ENCODE measurements at places on chromosomes 13 and 19.
A peak's percentile ranks its signal among the peaks of the same experiment; 100 is the strongest.

GRCh38 chr13:111912991-111913760 is 153.8 kb upstream of the SOX1 start:
- no peak for DNase-seq

- DNase-seq: no peak
Observed at GRCh38 chr19:6026390-6027227, 48.7 kb upstream of the RANBP3 start.

- DNase-seq: no peak
Observed at GRCh38 chr19:39941151-39941550, 6.7 kb upstream of the FCGBP start.

GRCh38 chr19:3132971-3133792 is 2.7 kb upstream of the GNA15 start:
- DNase-seq: peak; percentile 49

DNA sequence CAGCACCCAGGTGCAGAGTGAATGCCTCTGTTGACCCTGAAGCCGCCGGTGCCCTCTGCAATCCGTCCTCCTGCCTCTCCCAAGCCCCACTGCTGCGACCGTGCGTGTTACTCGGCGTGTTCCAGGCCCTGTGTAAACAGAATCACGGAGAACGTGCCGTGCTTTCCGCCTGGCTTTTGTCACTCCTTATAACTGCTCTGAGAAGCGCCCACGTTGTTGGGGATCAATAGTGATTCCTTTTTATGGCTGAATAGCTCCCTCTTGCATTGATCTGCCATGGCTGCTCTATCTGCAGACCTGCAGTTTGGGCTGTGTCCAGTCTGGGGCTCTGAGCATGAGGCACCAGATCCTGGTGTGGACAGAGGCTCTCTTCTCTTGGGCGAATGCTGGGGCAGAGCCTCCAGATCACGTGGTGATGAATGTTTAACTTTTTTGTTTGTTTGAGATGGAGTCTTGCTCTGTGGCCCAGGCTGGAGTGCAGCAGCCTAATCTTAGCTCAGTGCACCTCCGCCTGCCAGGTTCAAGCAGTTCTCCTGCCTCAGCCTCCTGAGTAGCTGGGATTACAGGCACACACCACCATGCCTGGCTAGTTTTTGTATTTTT is 15.8 kb downstream of the ADPRHL1 start:
- DNase-seq: no peak

- DNase-seq: no peak
Observed at GRCh38 chr19:18972301-18972811, 31.3 kb upstream of the HOMER3 start.

DNA sequence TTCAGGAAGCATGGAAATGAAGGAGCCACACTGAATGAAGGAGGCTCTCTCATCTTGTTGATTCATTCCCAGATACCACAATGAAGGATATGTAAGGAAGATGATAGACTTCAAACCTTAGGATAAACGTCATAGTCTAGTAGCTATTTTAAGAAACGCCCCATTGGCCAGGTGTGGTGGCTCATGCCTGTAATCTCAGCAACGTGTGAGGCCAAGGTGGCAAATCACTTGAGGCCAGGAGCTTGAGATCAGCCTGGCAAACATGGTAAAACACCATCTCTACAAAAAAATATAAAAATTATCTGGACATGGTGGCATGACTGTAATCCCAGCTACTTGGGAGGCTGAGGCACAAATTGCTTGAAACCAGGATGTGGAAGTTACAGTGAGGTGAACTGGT is 17.1 kb upstream of the ZNF841 start:
- DNase-seq: no peak

DNA sequence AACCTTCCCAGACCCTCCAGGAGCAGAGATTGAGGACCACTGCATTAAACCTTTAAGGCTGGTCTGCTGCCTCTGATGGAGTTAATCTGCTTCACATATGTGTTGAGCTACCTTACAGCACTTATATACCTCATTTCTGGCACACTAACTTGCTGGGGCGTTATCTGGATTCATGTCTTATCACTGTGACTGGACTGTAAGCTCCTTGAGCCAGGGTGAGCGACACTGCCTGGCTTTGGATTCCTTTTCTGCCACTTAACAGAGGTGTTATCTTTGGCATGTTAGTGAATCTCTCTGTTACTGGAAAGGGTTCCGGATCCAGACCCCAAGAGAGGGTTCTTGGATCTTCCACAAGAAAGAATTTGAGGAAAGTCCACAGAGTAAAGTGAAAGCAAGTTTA is 69.8 kb upstream of the RGCC start:
- no peak for DNase-seq

DNA sequence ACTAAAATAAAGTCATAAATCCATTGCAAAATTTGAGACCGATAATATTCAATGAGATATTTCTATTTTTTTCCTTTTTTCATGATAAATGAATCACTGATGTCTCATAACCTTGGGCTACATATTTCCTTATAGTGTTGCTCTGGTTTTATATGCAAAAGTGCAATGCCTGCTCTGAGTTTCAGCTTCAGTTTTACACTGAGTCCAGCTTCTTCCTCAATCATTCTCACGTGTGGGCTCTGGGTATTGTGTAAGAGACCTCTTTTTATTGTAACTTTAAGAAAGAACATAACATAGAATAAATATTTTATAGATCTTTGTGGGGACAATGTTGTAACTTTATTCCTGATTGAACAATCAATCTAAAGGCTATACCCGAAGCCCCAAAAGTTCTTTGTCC is 280.2 kb upstream of the EDNRB start:
- no peak for DNase-seq

GRCh38 chr13:106246666-106247188 is 288.7 kb downstream of the EFNB2 start:
- DNase-seq: no peak

GRCh38 chr19:4367781-4368127 is 24.4 kb downstream of the MPND start:
- no peak for DNase-seq

GRCh38 chr19:46975011-46975924 is 44.4 kb upstream of the NPAS1 start:
- no peak for DNase-seq

GRCh38 chr19:53183146-53183764 is 9.9 kb downstream of the ZNF665 start:
- peak; percentile 74 for DNase-seq

GRCh38 chr13:67048084-67048820 is 181.9 kb downstream of the PCDH9 start:
- DNase-seq: peak; percentile 86

DNA sequence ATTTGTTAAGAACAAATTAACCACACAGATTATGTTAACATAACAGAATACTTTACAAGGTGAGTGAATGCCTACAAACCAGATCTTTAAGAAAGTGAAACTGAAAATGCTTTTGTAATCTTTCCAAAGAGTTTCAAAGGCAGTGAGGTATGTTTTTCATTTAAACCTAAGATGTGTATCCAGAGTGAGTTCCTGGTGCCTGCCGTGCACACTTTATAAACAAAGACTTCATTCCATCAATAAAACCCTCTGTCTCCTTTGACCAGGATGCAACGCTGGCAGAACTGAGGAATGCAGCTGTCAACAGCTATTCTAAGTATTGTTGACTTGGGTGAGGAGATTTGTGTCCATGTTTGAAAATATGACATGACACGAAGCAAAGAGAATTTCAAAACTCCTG is 344.6 kb downstream of the DNAJC15 start:
- DNase-seq: no peak

GRCh38 chr13:113589961-113590339 is 5.4 kb downstream of the TFDP1 start:
- no peak for DNase-seq

GRCh38 chr19:57443121-57443696 is 8.1 kb downstream of the ZNF749 start:
- DNase-seq: no peak

DNA sequence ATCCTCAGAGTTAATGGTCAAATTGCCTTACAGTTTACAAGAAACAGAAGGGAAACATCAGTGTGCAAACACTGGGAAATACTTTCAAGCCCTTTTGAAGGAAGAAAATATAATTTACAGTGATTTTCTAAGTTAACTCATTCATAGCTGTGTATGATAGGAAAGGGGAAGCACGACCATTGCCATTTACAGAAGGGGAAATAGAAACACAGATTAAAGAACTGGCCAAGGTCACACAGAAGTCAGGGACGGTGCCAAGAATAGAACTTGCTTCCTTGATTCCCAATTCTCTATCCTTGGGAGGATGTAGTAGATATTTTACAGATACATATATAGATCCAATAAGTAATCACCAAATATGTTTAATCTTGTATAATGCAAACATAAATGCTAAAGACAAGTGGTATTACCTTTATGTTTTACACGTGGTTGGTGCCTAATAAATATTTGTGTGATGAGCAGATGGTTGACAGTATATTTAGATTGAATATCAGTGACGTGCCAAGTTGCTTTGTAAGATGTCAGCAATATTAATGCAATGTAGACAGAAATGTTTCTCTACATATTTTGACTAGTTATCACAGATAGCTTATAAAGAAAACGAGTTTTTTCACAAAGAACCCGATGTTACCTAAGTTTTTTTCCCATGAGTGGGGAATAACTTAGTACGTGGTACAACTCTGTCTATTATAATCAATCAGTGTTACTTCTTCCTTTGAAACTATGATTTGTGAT is 73.1 kb downstream of the FLT1 start:
- DNase-seq: no peak

DNA sequence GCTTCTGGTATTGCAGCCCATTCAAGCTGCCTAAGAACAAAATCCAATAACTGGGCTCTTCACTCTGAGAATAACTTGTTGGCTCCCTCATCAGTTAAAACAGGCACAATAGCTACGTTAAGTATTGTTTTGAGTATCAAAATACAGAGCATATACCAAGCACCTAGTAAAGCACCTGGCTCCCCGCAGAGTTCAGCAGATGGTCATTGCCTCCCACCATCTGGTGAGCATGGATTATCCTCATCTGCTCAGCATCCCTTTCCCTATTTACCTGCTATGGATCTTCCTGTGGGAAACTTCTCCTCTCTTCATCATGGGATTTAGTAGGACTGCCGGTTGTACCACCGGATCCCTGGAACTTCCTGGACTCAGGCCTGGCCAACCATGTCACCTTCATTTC is 199.2 kb upstream of the MAB21L1 start:
- no peak for DNase-seq

DNA sequence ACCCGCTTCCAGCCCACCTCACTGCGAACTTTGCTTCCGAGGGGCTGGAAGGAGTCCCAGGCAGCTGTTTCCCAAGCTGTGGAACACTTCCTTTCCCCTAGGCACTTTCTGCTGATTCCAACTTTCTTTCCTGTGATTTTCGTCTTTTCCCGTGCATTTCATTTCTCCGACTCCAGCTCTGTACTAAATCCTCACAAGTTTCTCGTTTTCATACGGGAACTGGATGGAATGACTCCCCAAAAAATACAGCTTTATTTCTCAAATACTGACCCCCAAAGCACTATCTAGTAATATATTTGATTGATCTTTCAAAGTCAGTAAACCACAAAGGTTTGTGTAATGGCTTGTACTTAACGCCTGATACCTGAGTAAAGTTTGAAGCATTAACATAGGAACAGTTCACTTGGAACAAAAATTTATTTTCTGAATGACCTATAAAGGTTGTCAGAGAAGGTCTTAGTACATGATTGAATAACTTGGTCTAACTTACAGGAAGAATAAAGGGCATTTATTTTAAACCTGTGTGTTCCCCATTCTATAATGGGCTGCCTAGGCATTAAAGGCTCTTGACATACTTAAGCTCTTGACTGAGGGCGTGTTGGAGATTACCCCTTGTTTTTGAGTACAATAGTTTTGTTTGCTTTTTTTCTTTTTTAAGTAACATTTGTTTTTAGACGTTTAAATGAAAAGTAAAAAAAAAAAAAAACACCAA is 1.3 kb upstream of the PCDH9 start:
- DNase-seq: no peak

DNA sequence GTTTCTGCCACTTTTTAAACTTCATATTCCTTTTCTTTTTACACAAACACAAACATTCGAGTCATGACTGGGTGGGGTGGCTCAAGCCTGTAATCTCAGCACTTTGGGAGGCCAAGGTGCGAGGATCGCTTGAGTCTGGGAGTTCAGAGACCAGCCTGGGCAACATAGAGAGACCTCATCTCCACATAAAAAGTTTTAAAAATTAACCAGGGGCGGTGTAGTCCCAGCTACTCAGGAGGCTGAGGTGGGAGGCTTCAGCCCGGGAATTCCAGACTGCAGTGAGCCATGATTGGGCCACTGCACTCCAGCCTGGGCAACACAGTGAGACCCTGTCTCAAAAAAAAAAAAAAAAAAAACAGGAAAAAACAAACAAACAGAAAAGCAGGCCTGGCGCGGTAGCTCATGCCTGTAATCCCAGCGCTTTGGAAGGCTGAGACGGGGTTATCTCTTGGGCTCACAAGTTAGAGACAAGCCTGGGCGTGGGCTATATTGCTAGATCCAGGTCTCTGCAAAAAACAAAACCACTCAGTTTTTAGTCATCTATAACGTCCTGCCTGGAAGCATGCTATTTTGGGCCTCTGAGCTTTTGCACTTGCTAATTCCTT is 583 bp upstream of the BAX start:
- no peak for DNase-seq

DNA sequence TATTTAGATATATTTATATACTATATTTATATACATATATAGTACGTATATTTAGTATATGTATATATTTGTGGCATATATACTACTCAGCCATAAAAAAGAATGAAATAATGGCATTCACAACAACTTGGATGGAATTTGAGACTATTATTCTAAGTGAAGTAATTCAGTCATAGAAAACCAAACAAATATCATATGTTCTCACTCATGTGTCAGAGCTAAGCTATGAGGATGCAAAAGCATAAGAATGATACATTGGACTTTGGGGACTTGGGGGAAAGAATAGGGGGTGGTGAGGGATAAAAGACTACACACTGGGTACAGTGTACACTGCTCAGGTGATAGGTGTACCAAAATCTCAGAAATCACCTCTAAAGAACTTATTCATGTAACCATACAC is 1015.7 kb downstream of the EFNB2 start:
- DNase-seq: no peak

GRCh38 chr13:80341756-80342370 is 937 bp upstream of the SPRY2 start:
- DNase-seq: no peak

GRCh38 chr13:113816946-113817859 is 46.7 kb downstream of the GAS6 start:
- DNase-seq: peak; percentile 36

Measured in non-pigmented ciliary epithelial cell (primary cell).